ENCODE measurements at places on chromosomes 2 and 18. TPM values are rescaled to one million over a fixed set of nuclear protein-coding genes. Genes with fewer than 3 reads are reported as not detected.

DNA sequence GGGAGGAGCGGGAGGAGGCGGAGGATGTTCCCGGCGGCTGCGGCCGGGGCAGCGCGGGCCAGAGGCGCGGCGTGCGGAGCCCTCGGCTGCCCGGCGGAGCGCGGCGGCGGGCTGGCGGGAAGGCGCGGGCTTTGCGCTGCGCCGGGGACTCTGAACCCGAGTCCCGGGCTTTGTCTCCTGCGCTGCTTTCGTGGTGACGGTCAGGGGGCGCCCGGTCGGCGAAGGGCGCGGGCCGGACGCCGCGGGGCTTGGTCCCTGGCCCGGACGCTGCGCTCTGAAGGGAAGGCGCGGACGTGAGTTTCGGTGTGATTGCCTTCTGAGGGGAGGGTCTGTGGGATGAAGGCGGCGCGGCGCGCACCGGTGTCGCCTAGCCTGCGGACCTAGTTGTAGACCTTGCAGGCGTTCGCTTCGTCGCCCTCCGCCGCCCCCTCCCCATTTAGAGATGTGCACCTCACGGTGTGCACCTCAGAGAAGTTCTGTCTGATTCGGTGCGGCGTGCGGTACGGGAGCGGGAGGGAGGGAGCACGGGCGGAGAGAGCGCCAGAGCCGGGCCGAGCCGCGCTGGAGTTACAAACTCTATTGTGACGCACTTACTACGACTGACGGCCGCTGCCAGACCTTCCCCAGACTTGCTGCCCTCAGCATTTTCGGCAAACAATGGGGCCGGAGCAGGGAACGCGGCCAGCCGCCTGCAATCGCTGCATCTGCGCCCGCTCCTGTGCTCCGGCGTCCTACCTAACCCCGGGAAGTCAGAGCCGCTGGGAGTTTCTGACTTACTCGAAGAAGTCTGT lies 2.1 kb downstream of the BCL2L11 start:
- peak overlapping the region; percentile 90 for H3K4me3 ChIP-seq
- peaks cover 15% of the 10 kb centered on the region for H3K27me3 ChIP-seq
- peak; percentile 57 for DNase-seq

DNA sequence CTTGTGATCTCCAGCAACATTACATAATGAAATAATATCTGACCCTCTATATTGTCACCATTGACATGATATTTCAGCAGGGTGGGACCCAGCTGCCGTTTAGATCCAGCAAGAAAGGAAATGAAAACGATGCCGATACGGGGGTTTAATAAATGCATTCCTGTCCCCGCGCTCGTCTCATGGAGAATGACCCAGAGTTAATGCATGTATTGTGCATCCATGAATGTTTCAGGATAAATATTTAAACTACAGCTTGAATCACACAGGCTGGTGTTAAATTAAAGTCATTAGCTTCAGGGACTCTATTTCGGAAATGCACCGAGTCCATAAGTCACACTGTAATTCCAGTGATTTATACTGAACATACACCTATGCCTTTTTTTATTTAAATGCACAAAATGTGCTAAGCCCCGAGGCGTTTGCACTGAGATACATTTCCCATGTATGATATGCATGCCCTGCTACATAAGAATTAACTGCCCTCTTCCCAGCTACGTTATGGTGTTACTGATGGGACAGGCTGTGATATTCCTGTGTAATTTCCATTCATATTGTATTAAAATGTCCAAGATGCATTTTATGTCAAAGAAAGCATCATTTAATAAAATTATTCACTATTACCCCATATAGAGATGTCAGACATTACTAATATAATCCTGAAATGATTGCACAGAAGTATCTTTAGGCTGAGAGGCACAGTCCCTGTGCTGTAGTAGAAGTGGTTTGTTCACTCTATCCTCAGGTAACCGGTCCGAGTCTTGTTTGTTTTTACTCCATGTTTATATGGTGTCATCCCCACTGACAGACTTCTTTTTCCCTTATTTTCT lies 109.3 kb upstream of the ZNF516 start:
- DNase-seq = no peak
- H3K27me3 ChIP-seq = no peaks in the 10 kb centered on the region
- no peaks in the 10 kb centered on the region for H3K36me3 ChIP-seq
- H3K4me1 ChIP-seq = no peaks in the 10 kb centered on the region
- no peak overlapping the region for H3K27ac ChIP-seq

The VIT gene
- total RNA-seq = not detected

DNA sequence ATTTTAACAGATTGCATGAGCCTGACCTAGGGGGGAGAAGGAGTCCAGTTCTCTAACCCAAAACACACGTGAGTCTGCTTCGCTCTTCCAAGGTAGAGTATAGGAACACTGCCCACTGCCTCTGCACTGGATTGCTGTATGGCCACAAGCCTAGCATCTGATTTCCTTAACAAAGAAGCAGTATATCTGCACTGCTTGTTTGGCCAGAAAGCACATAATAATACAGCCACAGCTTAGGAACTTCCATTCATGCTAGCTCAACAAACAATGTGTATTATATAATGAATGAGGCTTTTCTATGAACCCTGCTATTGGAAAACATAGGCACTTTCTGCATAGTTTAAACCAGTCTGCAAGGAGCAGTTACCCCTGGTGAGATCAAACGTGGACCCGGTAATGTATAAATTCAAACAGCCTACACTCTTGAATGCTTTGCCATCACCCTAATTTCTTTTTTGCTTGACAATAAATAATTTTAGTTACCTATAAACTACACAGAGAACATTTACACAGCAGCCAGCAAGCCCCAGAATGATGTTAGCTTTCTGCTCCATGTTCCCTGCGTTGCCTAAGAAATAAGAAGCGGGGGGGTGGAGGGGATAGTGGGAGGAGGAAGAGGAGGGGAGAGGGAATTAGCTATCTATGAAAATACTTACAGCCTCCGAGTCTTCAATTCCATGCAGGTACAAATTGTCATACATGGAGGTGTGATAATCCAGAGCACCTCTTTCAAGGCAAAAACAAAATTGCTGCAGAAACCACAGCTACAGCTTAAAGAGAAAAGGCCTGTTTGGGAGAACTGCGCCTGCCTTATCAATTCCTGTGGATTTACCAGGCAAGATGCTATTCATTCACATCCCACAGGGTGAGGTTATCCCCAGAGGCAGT lies 125.6 kb downstream of the CACNB4 start:
- peaks cover 4% of the 10 kb centered on the region for H3K4me1 ChIP-seq
- no peaks in the 10 kb centered on the region for H3K36me3 ChIP-seq
- no peak overlapping the region for H3K27ac ChIP-seq
- DNase-seq = no peak
- no peak overlapping the region for H3K4me3 ChIP-seq

DNA sequence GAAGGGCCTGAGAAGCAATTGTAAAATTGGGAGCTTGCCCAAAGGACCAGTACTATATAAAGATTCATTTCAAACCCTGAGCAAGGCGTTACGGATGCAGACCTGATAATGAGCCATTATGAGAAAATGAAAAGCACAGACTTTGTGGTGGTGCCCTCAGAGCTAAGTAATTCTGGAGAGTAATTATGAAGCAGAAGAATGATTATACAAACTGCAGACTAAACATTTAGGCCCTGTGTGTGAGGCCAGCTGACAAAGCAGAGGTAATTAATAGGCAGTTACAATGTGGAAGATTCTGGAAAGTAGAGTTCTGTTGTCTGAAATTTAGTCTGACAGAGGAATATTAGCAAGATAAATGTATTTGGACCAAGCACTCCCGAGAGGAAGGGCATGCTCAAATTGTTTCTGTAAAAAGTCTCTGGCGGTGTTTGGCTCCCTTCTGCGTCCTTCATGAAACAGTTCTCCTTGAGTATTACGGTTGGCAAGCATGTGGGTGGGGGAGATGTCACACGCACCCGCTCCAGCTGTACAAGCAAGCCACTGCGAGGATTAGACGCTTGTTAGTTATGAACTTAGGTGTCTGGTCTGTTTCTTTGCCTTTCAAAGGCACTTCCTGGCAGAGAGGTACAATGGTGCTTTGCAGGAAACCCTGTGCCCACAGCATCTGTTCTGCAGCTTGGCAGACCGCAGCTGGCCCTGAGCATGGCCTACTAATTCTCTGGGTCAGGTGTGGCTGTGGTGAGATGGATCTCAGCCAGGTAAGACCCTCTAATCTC lies 45.5 kb downstream of the CDC42EP3 start:
- H3K36me3 ChIP-seq = peaks cover 3% of the 10 kb centered on the region
- peak; percentile 77 for DNase-seq
- peak overlapping the region; percentile 83 for H3K27ac ChIP-seq

DNA sequence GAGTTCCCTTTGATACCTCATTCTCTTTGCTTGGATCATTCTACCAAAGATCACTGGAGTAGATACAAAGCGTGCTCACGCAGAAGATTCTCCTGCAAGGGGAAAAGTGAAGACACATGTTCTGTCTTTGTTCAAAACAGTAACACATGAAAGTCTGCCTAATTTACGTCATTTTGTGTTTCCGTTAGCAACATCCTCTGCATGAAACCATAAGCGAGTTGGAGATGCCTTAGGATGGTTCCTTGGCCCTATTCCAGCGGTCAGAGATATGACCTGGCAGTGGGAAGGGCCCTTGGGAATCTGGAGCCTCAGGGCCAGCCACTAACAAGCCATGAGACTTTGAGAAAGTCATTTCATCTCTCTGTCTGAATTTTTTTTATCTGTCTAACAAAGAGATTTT lies 180.9 kb upstream of the TWIST2 start:
- no peak overlapping the region for H3K27ac ChIP-seq
- DNase-seq = no peak
- peaks cover 26% of the 10 kb centered on the region for H3K27me3 ChIP-seq
- no peak overlapping the region for H3K4me3 ChIP-seq

- no peaks in the 10 kb centered on the region for H3K36me3 ChIP-seq
- DNase-seq = no peak
- peaks cover 6% of the 10 kb centered on the region for H3K27me3 ChIP-seq
These were observed 124.2 kb downstream of the AGAP1 start for GRCh38 chr2:235618039-235618438.

The CPO gene
- total RNA-seq = not detected

GRCh38 chr18:10351858-10352257 lies 102.6 kb upstream of the APCDD1 start:
- no peak overlapping the region for H3K27ac ChIP-seq
- H3K36me3 ChIP-seq = no peaks in the 10 kb centered on the region
- no peaks in the 10 kb centered on the region for H3K27me3 ChIP-seq
- DNase-seq = no peak

The IL36B gene
- not detected for total RNA-seq

Data from activated CD4-positive, alpha-beta T cell treated with anti-CD3 and anti-CD28 coated beads for 36 hours (primary cell).